ENCODE measurements at places on chromosomes 2 and 18. TPM values are rescaled to one million over a fixed set of nuclear protein-coding genes. Genes with fewer than 3 reads are reported as not detected.

- H3K4me3 ChIP-seq, result no peak overlapping the region
- H3K27ac ChIP-seq, result no peak overlapping the region
- H3K4me1 ChIP-seq, result peaks cover 1% of the 10 kb centered on the region
- no peak for DNase-seq
- peaks cover 6% of the 10 kb centered on the region for H3K36me3 ChIP-seq
- H3K27me3 ChIP-seq, result no peaks in the 10 kb centered on the region
These were observed 127.7 kb upstream of the EPAS1 start for GRCh38 chr2:46169467-46169866.

- no peaks in the 10 kb centered on the region for H3K36me3 ChIP-seq
- H3K4me1 ChIP-seq, result no peaks in the 10 kb centered on the region
- DNase-seq, result no peak
- no peak overlapping the region for H3K27ac ChIP-seq
- H3K27me3 ChIP-seq, result peaks cover 27% of the 10 kb centered on the region
These were observed 69.1 kb downstream of the MCFD2 start for GRCh38 chr2:46846536-46846935.

GRCh38 chr2:64127119-64127518 lies 17.1 kb downstream of the PELI1 start:
- no peak for DNase-seq
- no peak overlapping the region for H3K4me3 ChIP-seq
- H3K36me3 ChIP-seq, result peaks cover 33% of the 10 kb centered on the region
- H3K4me1 ChIP-seq, result peaks cover 40% of the 10 kb centered on the region

- H3K36me3 ChIP-seq, result no peaks in the 10 kb centered on the region
- H3K27ac ChIP-seq, result no peak overlapping the region
- H3K4me1 ChIP-seq, result no peaks in the 10 kb centered on the region
- DNase-seq, result peak; percentile 51
- H3K4me3 ChIP-seq, result no peak overlapping the region
These were observed 122.7 kb downstream of the TWIST2 start for GRCh38 chr2:238970553-238971081.

DNA sequence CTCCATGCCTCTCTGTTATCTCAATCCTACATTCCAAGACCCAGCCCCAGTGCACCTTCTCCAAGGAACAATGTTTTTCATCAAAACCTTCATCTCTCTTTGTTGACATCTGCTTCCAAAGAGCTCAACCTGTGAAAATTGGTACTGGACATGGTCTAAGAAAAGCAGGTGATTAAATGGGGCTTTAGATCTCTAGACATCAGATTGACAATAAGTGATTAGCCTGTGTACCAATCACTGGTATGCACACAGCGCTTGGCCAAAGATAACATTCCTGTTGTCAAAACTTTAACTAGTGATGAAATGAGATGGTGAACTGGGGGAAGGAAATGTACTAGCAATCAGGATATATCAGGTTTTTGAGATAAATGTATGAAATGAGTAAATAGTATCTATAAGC lies 183.3 kb downstream of the TDRD15 start:
- H3K27ac ChIP-seq, result no peak overlapping the region
- no peak for DNase-seq
- H3K27me3 ChIP-seq, result no peaks in the 10 kb centered on the region
- no peak overlapping the region for H3K4me3 ChIP-seq

Gene ALK
- not detected for total RNA-seq

Gene OR6B2
- total RNA-seq, result not detected

Gene DCDC2C
- not detected for total RNA-seq

Gene RAPGEF4
- total RNA-seq, result 0.21 TPM

Gene ARPC2
- 839 TPM for total RNA-seq

Gene HOXD4
- not detected for total RNA-seq
